Lower leg skin (tissue), 4 donors: ENCODE measurements at places on chromosomes 13 and 19.

DNA sequence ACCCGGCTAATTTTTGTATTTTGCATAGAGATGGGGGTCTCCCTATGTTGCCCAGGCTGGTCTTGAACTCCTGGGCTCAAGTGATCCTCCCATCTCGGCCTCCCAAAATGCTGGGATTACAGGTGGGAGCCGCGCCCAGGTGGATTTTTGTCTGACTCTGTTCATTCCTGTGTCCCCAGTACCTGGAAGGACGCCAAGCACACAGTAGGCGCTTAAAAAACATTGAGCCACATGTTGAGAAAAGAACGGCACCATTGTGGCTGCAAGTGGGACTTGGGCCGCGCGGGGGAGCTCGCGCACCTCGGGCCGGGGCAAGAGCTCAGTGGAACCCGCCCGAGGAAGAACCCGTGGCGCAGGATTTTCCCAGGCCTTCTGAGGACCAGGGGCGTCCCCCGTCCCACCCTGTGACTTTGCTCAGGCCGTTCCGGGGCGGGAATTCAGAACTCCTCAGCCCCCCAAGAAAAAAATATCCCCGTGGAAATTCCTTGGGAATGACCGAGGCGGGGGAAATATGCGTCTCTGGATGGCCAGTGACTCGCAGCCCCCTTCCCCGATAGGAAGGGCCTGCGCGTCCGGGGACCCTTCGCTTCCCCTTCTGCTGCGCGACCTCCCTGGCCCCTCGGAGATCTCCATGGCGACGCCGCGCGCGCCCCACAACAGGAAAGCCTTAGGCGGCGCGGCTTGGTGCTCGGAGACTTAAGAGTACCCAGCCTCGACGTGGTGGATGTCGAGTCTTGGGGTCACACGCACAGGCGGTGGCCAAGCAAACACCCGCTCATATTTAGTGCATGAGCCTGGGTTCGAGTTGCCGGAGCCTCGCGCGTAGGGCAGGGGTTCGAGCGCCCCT, 1.4 kb upstream of the ICAM1 start:
- DNase-seq: peak; percentile 89

- DNase-seq: no peak
These were observed 6.0 kb upstream of the ZNF765 start for GRCh38 chr19:53388904-53389303.

GRCh38 chr19:56507446-56508289, at the start of gene ZNF471:
ZNF471 (plus strand) TSS chr19:56507855; CDS start chr19:56511572, 3,717 bp downstream.
- peak; percentile 99 for DNase-seq

- DNase-seq: no peak
These were observed 9.1 kb downstream of the PNPLA6 start for GRCh38 chr19:7544626-7545025.

DNA sequence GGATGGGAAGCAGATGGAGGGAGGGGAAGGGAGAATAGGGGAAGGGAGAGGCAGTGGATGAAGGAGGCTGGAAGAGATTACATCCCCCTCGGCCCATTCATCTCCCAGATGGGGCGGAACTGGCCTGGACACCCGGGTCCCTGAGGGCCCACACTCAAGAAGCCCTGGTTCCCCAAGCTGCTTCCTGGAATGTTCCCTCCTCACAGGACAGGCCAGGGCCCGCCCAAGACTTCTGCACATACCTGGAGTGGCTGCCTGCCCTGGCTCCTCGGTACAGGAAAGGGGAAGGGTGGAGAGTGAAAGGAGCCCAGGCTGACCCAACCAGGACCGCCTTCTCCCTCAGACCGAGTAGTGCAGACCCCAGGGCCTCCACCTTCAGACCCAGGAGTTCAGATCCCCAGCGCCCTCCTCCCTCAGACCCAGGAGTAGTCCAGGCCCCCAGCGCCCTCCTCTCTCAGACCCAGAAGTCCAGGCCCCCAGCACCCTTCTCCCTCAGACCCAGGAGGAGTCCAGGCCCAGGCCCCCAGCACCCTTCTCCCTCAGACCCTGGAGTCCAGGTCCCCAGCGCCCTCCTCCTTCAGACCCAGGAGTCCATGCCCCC, 489 bp downstream of the NTF4 start:
- DNase-seq: no peak

GRCh38 chr19:19525611-19526380, 2.9 kb upstream of the YJEFN3 start:
- no peak for DNase-seq

- no peak for DNase-seq
These were observed 91.2 kb downstream of the OXGR1 start for GRCh38 chr13:96903085-96903484.

DNA sequence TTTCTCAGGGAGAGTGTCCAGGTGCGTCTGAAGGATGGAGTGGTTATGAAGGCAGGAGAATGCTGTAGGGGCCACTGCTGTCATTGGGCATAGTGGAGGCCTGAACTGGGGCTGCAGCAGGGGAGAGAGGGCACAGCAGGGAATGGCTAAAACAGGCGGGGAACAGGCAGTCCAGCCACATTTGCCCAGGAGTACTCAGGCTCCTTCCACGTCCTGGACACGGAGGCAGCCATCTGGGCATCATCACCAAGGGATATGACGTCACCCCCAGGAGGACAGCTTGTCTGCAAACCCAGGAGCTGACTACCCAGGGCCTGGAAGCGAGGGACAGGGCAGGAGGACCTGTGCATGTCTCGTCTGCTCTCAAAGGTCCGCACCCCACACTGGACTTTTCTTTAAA, 22.2 kb downstream of the VSTM2B start:
- peak; percentile 69 for DNase-seq

DNA sequence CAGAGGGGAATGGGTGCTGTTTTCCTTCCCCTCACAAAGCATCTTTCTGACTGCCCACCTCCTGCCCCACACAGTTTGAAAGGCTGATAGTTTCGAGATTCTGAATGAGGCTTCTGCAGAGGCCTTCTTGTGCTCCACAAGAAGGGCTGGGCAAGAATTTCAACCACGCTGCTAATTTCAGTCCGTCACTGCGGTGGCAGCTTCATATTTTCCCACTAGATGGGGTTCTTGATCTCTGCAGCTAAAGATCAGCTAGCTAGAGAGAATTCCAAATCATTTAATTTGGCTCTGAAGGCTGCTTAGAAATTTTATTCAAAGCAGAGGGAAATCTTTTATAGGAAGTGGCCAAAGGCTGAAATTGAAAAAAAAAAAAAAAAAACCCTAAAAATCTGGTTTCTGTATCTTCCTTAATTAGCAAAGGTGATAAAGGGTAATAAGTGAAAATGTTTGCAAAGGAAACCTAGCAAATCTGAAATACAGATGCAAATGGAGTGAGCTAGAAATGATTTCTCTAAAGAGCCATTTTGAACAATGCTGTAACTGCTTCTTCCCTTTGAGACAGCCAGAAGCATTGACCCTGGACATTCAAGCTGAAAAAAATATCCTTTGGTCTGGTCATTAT, 38.0 kb upstream of the C13orf42 start:
- no peak for DNase-seq

- no peak for DNase-seq
These were observed 24.4 kb upstream of the URAD start for GRCh38 chr13:28012896-28013295.

GRCh38 chr19:27846944-27847343, 1366.0 kb downstream of the UQCRFS1 start:
- DNase-seq: no peak

DNA sequence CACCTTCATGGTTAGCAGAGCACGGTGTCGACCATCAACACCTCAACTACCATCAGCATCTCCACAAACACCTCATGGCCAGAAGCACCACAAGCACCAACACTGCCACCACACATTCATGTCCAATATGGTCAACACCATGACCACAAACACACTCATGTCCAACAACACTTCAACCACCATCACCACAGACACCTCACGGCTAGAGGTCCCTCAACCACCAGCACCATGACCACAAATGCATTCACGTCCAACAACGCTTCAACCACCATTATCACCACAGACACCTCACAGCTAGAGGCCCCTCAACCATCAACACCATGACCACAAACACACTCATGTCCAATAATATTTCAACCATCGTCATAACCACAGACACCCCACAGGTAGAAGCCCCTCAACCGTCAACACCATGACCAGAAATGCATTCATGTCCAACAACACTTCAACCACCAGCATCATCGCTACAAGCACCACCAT, 10.2 kb downstream of the TRAPPC5 start:
- no peak for DNase-seq

GRCh38 chr19:51227326-51227725, 2.4 kb downstream of the CD33 start:
- no peak for DNase-seq
